SK-N-DZ (cell line): ENCODE measurements at places on chromosomes 4 and X.

GRCh38 chr4:5942947-5943346 lies 50.1 kb upstream of the CRMP1 start:
- DNase-seq: no peak

DNA sequence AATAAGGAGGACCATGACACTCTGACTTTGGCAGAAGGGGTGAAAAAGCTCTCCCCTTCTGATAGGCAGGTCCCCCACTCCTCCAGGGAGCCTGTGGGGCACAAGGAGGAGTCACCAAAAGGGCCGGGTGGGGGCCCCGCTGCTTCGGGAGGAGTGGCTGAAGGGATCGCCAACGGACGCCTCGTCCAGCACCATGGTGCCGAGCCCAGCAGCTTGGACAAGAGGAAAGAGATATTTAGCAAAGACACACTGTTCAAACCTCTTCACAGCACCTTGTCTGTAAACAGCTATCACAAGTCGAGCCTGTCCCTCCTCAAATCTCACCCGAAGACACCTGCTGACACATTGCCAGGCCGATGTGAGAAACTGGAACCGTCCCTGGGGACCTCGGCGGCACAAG lies 105.6 kb downstream of the STOX2 start:
- no peak for DNase-seq

- no peak for DNase-seq
Measured at GRCh38 chr4:158155656-158156356, 17.0 kb downstream of the GASK1B start.

- peak; percentile 4 for DNase-seq
Measured at GRCh38 chr4:131302108-131302507, 1847.0 kb upstream of the PCDH10 start.

- DNase-seq: no peak
Measured at GRCh38 chr4:16818005-16818404, 80.4 kb downstream of the LDB2 start.

- no peak for DNase-seq
Measured at GRCh38 chr4:186943411-186943810, 219.8 kb upstream of the FAT1 start.

GRCh38 chr4:62053974-62054373 lies 853.8 kb downstream of the ADGRL3 start:
- no peak for DNase-seq

DNA sequence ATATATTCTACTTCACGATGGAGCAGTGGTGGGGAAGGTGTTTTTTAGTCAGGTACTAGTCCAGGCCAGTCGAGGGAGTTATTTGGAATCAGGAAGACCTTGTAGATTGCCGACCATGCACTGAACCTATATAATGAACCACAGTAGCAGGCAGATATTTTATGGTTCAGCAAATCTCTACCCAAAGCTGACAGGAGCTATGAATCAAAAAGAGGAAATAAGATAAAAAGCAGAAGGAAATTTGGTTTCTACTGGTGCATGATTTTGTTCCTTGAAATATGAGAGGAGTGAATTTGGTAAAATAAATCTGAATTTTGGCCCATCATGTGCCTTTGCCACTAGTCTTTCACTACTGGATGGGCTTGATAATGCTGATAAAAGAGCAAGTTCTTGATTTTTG lies 924.3 kb upstream of the DIAPH2 start:
- DNase-seq: no peak

GRCh38 chr4:8756816-8757215 lies 114.8 kb downstream of the HMX1 start:
- DNase-seq: no peak

DNA sequence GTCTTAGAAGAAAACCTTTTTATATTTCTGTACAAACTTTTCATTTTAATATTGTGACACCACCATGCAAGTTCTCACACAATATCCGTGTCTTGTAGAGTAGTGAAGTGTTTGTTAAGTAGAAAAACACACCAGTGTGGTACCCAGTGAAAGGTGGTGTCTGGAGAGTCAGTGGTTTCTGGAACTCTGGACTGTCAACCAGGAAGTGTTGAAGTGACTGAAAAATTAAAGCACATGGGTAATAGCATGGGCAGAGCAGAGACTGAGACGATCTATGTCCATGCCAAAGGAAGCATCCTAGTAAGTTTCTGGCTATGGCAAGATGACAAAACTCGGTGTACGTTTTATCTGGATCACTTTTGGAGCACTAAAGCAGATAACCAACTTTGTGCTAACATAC lies 22.2 kb downstream of the RAB9A start:
- DNase-seq: no peak

DNA sequence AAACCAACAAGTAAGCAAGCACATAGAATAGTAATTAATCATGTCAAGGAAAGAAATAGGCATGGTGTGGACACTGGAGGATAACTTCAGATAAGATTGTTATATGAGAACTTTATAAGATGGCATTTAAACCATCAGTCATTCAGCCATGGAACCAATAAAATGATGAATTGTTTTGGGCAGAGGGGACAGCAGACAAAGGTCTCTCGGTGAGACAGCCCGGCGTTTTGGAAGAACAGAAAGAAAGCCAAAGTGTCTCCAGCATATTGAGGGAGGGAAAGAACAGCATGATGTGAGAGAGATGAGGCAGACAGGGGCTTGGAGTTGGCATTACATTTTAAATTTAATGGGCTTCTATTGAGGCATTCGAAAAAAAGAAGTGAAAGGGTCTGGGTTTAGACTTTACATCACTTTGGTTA lies 883 bp upstream of the PPM1K start:
- no peak for DNase-seq

GRCh38 chr4:173288296-173288695 lies 45.9 kb downstream of the HMGB2 start:
- peak; percentile 43 for DNase-seq
